ENCODE measurements at places on chromosomes 2 and 18. TPM values are rescaled to one million over a fixed set of nuclear protein-coding genes. Genes with fewer than 3 reads are reported as not detected.

The TMEM178A gene
- 0.68 TPM for total RNA-seq

The OSR1 gene
- 7.6 TPM for total RNA-seq

The DNAJC5G gene
- total RNA-seq: not detected

The LONRF2 gene
- total RNA-seq: 1.3 TPM

The QPCT gene
- total RNA-seq: 20.7 TPM
